NCI-H2081 (cell line): ENCODE measurements at places on chromosomes 5 and 9.

GRCh38 chr9:18114559-18115475 lies 359.1 kb upstream of the ADAMTSL1 start:
- DNase-seq: no peak

- no peak for DNase-seq
Measured at GRCh38 chr5:72063219-72063819, 44.0 kb upstream of the MAP1B start.

DNA sequence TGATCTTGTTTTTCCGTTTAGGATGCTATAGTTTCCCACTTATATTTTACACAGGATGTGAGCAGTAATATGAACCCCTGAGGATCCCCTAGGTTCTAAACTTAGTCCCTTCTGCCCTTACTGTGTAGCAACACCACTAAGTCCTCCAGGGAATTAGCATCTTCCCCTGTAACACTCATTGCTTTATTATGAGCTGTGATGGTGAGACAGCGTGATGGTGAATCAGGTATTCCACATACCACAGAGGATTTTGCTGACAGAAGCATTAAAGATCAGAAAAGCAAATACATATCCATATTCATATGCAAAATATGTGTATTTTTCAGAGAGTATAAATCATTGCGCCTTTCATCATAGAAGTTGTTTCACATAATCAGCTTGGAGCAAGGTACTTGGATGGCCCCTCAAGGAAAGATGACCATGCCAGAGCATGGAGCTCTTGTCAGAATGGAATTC lies 317.0 kb downstream of the ICE1 start:
- no peak for DNase-seq

DNA sequence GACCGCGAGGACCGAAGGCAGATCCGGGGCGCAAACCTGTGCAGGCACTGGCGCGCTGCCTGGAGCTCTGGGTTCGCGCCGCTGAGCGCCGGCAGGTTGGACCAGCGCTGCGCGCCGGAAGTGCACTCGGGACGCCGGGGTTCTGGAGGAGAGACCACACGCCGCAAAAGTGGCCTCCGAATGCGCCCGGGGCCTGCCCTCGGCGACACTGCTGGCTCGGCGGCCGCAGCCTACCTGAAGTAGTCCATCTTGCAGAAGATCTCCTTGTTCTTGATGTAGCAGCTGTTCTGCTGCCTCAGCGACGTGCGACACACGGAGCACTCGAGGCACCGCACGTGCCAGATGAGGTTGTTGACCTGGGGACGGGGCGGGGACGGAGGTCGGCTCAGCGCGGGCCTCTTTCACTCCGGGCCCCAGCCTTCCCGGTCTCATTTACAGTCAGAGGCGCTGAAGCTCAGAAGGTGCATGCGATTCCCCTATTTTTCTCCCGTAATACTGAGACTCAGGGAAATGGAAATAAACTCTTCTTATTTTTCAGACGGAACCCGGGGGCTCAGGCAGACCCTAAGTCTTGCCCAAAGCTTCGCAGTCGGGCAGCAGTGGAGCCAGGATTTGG lies 2.5 kb downstream of the LHX6 start:
- DNase-seq: no peak

GRCh38 chr9:105359892-105360291 lies 87.9 kb upstream of the FSD1L start:
- DNase-seq: no peak

- no peak for DNase-seq
Measured at GRCh38 chr9:115106642-115107041, 11.3 kb downstream of the TNC start.

- DNase-seq: no peak
Measured at GRCh38 chr5:125367702-125368101, 621.3 kb upstream of the ZNF608 start.

- DNase-seq: no peak
Measured at GRCh38 chr9:78005231-78006002, 26.2 kb downstream of the GNAQ start.

DNA sequence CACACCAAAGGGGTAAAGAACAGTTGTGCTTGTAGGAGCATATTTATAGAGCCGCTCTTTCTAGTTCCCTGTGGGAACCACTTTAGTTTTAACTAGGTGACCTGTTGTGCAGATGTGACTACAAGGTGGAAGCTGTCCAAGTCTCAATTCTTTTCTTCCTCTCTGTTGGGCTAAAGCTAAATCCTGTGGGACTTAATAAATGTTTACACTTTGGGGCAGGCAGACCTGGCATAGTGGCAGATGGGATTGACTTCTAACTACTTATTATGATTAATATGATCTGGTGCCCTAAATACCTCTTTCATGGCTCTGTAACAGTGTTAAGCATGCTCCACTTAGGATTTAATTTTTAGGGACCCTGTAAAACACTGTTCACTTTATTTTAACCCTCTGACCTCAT lies 265.3 kb downstream of the KCTD16 start:
- peak; percentile 70 for DNase-seq

DNA sequence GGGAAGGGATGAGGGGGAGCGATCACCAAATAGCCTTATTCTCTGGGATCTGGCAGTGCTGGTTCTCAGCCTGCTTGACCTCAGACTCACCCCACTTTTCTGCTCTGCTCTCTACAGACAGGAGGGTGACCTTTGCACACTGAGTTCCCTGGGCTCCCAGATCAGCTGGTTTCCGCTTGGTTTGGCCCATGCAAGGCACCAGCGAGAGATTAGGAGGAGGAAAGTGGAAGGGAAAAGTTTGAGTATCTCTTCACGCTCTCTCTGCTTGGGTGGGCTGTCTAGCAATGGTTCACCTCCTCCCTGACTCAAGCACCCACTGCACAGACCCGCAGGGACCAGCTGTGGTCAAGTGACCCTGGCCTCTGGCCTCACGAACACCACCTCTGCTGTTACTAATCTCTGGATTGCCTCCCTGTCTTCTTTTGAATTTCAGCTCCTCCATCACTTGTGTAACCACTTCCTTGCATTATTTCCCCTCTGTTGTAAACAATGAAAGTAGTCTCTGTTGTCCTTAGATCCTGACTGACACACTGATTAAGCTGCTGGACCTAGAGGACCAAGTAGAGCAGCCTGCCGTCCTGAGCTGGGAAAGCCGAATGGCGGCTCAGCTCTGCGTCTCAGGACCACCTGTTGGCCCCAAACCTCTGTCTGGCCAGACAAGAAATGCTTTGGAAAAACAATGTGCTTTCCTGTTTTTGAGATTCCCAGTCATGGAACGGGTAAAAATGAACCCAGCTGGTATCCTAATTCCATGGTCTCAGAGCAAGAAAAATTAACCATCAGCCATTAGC lies 186.6 kb downstream of the CRB2 start:
- DNase-seq: no peak

- DNase-seq: no peak
Measured at GRCh38 chr9:5446451-5447236, 3.7 kb upstream of the CD274 start.

GRCh38 chr5:172065431-172066065 lies 59.1 kb upstream of the FBXW11 start:
- no peak for DNase-seq

DNA sequence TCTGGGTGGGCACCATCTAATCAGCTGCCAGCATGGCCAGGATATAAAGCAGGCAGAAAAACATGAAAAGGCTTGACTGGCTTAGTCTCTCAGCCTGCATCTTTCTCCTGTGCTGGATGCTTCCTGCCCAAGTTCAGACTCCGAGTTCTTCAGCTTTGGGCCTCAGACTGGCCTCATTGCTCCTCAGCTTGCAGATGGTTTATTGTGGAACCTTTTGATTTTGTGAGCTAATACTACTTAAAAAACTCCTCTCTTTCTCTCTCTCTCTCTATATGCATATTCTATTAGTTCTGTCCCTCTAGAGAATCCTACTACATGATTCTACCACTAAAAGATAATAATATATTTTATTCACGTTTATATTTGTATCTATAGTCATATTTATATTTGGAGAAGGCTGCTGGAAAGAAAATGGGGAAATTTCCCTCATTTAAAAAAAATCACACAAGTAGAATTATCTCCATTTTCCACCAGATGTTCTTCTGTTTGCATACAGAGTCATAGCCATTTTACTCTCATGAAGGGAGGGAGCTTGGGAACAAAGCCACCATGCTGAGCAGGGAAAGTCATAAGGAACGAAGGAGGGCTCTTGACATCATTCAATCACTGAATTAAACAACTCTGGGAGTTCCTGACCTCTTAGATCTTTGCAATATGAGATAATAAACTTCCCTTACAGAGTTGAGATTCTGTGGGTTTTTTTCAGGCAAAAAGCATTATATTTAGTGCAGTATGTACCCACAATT lies 1137.4 kb upstream of the CDH18 start:
- DNase-seq: peak; percentile 76

GRCh38 chr5:109329333-109330237 lies 80.2 kb downstream of the PJA2 start:
- DNase-seq: no peak

DNA sequence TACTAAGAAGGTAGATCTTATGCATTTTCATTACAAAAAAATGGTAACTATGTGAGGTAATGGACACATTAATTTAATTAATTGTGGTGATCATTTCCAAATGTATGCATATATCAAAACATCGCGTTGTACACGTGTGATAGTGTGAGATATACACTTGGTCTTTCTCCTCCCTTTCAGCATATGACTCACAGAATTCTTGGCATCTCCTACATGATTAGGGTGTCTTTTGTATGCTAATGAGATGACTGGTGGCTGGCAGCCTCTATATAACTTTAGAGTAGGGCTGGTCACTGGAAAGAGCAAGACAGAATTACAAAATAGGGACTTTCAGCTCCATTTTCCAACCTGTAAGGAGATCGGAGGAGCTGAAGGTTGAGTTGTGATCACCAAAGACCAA lies 1167.6 kb downstream of the CDH12 start:
- DNase-seq: no peak

- no peak for DNase-seq
Measured at GRCh38 chr9:27791311-27791710, 218.0 kb upstream of the C9orf72 start.

DNA sequence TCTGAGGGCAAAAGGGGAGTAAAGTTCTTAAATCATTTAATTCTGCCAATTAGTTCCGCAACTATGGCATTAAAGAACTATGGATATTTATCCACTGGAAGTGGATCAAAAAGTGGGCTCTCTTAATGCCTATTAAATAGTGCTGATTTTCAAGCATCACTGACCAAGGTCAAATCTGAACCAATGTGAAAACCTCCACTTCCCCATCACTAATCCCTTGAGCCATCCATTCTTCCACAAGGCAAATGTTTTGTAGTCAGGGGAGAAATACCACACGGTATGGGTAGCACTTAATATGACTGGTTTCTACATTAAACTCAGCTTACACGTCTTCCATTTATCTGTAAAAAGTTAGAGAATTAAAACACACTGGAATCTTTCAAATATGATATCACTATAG lies 57.6 kb downstream of the MLLT3 start:
- no peak for DNase-seq

DNA sequence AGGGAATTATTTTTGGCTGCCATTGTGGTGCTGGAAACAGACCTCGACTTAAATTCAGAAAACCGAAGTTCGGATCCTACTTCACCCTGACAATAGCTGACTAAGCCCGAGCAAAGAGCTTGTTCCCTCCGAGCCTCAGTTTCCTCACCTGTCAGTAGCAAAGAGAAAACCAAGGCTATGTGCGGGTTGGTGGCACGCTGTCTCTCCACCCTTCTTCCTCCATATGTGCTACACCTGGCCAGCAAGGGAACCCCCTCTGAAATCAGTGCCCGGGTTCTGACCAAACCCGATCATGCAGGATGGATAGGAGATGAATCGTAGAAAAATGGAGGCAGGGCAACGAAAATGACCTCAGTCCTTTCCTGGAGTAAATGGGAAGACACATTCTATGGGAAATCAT lies 16.7 kb upstream of the MSX2 start:
- no peak for DNase-seq

- DNase-seq: peak; percentile 78
Measured at GRCh38 chr5:42811591-42812446, at the start of gene SELENOP. TSS of gene SELENOP (minus strand) at chr5:42811892. CDS start at chr5:42808353, 3,539 bp downstream.

DNA sequence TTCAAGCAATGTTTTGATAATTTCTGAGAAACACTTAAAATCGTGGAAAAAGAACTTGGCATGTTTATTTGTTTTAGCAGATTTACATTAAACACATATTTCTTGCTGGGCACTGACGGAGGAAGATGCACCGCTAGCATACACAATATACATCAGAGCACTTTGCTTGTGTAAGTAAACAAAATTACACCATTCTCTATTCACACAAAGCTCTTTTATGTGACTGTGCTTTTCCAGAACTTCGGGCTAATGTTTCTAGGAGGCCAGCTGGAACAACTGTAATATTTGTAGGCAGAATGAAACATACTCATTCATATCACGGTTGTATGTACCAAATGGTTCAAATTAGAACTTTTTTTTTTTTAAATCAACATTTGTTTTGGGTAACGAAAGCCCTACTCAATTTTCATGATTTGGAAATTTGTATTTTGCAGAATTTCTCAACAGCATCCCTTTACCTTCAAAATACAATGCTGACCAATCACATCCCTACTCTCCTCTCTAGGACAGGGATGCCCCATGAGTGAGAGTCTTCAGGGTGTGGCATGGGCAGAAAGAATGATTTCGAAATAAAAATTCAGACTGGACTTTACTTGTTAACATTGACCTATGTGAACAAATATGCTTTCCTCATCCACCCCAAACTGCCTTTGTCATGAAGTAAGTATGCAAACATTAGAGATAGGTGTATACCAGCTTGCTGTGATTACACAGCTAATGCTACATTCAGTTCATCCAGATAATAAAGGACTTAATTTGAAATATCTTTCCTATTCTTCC lies 425.1 kb downstream of the BNC2 start:
- peak; percentile 50 for DNase-seq

GRCh38 chr5:6873359-6873758 lies 160.1 kb downstream of the TENT4A start:
- no peak for DNase-seq

DNA sequence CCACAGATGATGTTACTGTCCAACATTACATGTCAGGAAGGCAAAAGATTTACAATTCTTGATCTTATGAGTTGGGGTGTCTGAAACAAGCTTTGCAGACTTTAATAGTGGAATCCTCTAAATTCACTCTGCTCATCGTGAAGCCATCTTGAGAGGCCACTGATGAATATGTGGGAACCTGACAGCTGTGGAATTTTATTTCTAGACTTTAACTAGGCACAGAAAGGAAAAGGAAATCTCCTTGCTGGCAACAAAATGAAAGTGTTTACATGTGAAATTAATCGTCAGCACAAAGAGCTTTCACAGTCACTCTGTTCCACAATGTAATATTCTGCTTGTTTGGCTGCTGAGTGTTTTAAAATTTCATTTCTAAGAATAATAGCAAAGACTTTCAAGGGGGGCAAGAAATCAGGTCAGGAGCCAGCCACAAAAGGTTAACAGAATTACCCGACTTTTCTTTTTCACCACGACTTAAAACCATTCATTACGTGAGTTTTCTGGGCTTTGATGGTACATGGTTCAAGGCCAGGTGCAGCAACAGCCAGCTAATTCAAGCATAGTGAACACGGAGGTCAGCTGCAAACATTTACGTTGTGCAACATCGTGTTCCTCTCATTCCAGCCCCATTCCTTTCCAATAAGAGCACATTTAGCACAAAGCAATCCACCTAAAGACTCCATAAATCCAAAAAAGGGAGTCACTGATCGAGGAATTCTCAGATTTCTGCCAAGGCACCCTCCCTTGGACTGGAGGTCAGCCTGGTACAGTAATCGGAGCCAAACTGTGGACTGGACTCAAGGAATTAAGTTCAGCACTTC lies 14.6 kb downstream of the NREP start:
- DNase-seq: no peak
